Astrocyte of the hippocampus (primary cell): ENCODE measurements at places on chromosomes 5 and 9.
A peak's percentile ranks its signal among the peaks of the same experiment; 100 is the strongest.

GRCh38 chr5:139904566-139904815 lies 108.9 kb downstream of the PSD2 start:
- DNase-seq: no peak

- peak; percentile 86 for DNase-seq
Measured at GRCh38 chr5:10632110-10632761, 68.4 kb downstream of the ANKRD33B start.

GRCh38 chr9:15915711-15916110 lies 362.9 kb downstream of the CCDC171 start:
- no peak for DNase-seq

GRCh38 chr5:79349047-79349446 lies 113.1 kb downstream of the JMY start:
- DNase-seq: no peak
